Activated CD4-positive, alpha-beta T cell treated with anti-CD3 and anti-CD28 coated beads, Interleukin-2, amount 50 U/mL, for 1 hour (primary cell): ENCODE measurements at places on chromosomes 1 and 21.

DNA sequence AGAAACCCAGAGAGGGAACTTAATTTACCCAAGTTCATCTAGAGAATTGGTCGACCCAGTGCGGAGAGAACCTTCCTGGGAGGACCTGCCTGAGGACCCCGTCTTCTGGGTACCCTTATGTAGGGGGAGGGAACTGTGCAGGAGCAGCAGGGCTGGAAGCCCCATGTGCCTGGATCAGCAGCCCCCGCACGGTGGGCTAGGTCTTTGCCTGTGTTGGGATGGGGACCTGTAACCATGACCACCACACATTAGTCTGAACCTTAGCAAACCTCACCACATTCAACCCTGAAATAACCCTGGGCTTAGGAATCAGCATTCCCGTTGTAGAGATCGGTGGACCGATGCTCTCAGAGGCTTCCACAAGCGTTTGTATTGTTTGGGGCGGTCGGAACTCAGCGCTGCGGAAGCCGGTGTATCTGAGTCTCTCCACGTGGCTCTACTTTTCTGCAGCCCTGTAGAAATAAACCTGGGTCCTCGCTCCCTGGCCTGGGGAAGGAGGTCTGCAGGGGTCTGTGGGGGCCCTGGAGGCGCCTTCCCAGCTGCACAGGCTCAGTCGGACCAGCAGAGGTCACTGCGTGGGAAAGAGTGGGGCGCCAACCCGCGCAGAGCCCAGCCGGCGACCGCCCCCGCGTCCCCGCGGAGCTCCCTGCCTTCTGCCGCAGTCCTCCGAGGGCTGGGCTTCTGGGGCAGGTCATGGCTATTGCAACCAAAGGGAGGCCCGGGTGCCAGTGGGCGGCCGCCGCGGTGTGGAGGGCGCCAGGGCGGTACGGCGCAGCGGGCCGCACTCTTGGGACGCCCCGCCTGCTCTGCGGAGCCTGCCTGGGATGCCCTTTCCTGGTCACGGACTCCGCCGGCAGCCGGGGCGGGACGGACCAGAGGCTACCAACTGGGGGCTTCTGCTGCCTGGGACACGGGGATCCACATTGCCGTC lies 36.2 kb upstream of the KCNA10 start:
- peak; percentile 46 for DNase-seq

DNA sequence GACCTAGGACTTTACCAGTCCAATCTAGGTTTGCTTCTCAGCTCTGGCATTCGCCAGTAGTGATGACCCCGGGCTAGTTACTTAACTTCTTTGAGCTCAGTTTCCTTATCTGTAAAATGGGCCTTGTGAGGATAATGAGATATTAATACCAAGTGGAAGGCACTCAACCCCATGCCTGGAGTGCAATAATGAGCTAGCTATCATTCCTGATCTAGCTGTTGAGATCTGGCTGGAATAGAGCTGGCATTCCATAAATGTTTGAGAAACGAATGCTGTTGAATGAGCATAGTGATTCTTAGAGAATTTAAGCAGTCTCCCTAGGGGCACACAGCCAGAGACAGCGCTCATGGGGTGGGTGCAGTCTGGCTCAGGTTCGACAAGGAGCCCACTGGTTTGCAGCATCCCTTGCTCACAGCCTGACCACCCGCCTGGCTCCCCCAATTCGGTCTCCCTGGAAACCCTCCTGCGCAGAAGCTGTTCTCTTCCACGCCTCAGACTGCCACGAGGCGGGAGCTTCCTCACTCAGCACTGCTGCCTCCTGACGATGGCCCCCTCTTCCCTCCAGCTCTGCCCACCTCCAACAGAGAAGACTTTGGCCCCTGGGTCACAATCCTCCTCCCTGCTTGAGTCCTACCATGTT lies 32.5 kb downstream of the DHCR24 start:
- DNase-seq: no peak

GRCh38 chr1:167196166-167196565 lies 24.5 kb upstream of the POU2F1 start:
- DNase-seq: no peak

DNA sequence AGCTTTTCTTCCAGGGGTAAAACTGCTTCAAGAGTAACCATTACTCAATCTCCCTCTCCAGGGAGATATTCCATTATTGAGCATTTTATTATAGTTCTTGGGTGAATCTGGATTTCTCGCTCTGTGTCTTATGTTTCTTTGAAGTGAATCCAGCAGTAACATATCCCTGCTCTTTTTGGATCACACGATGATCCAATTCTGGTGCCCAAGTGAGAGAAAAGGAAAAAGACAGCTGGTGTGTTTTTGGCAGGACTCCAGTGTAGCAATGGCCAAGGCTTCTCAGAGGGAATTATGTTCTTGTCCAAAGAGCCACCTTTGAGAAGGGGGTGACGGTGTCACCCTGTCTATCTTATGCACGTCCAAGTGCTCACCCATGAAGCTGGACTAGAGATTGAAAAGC lies 140.3 kb upstream of the ERRFI1 start:
- no peak for DNase-seq

DNA sequence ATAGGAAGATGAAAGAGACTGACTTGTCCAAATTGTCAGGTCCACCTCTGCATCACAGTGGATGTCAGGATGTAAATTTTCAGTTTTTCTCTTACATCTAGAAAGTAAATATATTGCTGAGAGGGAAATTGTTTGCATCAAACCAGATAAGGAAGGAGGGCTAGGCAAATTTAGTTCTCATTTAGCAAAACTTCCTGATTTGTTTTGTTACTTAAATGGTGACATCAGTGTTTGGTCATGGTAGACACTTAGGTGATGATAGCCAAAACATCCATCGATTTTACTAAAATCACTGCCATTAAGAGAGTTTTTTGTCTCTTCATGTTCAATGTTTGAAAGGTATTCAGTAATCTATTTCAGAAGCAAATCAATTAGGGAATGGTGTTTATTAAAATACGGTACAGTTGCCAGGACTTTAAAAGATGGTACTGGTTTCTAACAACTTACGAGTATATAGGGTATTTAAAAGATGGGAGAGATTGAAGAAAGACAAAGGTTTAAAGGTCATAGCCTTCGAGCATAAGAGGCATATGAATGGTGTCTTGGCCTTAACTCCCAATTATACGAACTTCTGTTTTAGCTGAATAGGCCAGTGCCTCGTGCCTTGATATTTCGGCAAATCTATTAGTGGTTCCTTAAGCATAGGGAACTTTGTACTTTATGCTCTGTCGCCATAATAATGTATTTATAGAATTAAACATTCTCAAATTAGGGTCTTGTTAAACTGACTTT lies 3.0 kb downstream of the IER5 start:
- no peak for DNase-seq

DNA sequence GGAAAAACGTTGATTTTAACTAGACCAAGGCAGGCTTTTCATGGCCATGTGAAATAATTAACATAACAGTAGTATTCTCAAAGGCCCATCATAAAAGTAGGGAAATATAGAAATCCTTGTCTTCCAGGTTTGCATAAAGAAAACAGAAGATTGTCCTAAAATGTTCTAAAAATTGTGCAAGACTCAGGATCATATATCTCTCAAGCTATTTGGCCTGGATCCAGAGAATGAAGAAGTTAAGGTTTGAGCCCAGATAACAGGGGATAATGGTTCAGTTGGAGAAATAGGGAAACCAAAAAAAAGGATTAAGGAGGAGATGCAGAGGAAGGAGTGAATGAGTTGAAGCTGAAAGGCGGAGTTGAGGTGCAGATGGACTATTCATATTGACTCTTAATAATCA lies 555.5 kb upstream of the NR5A2 start:
- no peak for DNase-seq

DNA sequence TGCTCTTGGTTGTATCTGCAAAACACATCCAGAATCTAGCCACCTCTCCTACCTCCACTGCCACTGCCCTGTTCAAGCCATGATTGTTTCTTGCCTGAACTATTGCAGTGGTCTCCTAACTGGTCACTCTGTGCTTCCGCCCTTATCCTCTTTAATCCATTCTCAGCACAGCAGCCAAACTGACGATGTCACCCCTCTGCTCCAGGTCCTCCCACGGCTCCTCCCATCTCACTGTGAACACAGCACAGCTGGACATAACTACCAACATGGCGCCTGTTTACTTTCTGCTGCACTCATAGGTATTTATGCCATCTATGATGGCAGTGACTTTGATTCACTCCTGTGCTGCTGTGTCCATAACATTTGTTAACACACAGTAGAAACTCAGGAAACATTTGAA lies 406.7 kb downstream of the DISC1 start:
- no peak for DNase-seq

DNA sequence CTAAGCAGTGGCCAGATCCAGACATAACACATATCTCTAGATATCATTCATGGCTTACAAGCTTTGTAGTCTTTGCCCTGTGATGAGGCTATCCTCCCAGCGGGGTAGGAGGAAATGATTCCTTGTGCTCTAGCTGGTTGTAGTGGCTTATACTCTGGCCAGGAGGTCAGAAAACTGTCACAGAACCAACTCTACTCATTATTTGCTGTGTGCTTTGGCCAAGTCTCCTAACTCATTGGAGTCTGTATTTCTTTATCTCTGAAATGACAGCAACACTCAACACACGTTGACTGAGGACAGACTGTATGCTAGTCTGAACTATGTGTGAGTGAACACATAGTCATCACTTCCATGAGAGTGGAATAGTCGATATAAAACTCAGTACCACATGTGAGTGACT lies 116.7 kb upstream of the F3 start:
- DNase-seq: no peak
